Dermis blood vessel endothelial cell (primary cell): ENCODE measurements at places on chromosomes 6 and 20.
A peak's percentile ranks its signal among the peaks of the same experiment; 100 is the strongest.

DNA sequence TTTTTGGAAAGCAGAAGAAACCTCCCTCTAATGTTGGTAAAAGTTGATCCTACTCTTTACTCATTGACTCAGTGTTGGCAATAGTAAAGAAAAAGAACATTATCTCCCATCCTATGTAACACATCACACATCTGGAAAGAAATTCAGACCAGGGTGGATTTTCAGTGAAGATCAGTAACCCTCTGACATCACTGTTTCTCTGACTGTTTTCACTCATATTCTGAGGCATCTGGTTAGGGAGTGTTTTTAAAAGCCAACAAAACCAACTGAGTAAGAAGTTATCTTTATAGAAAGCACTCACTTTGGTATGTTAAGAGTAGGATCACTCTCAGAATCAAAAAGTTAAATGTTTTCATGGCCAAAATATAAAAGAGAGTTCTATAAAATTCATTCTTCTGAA lies 143.6 kb downstream of the DST start:
- no peak for DNase-seq

DNA sequence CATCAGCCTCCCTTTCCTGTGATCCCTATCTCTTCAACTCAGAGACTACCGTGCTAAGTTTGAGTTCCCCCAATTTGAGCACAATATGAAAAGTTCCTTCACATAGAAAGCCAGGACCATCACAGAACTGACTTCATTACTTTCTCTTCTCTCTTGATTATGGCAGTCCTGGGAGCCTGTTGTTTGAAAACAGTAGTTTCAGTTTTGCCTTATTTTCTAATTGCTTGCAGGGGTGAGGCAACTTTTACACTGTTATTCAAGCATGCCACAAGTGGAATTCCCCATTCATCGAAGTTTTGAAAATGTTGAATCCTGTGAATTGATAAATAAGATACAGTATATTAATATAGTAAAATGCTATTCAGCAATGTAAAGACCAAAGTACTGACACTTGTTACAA lies 569.7 kb upstream of the MARCKS start:
- DNase-seq: no peak

DNA sequence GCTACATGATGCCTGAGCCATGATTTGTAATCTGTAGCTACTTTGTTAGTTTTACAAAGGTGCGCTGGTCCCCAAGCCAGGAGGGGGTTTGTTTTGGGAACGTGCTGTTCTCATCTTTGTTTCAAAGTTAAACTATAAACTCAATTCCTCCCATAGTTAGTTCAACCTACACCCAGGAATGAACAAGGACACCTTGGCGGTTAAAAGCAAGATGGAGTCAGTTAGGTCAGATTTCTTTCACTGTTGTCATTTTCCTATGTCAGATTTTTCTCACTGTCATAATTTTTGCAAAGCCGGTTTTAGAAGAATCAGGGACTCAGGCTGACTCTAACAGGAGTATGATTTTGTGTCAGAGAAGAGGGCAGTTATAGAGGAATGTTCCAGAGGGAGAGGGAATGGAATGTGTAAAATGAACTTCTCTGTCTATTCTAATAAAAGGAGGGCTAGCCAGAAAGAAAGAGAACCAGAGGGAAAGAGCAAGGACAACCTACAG lies 2.3 kb upstream of the GMPR start:
- DNase-seq: no peak

GRCh38 chr6:47064274-47064673 lies 22.1 kb upstream of the ADGRF1 start:
- no peak for DNase-seq

DNA sequence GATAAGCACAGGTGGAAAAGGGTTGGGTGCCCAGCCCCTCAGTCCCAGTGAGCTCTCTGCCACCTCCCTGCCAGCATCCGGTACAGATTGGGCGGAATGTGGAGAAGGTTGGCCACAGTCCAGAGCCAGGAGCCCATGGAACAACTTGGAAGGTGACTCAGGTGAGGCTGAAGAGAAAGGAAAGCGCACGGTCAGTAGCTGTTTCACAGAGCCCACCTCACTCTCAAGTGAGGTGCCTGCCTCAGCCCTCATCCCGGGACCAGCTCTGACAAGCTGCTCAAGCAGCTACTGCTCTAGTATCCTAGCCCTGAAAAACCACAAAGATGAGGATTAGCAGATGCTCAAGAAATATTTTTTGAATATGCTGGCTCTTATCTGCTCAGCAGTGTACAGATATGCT lies 1.1 kb upstream of the MMP24OS start:
- no peak for DNase-seq

DNA sequence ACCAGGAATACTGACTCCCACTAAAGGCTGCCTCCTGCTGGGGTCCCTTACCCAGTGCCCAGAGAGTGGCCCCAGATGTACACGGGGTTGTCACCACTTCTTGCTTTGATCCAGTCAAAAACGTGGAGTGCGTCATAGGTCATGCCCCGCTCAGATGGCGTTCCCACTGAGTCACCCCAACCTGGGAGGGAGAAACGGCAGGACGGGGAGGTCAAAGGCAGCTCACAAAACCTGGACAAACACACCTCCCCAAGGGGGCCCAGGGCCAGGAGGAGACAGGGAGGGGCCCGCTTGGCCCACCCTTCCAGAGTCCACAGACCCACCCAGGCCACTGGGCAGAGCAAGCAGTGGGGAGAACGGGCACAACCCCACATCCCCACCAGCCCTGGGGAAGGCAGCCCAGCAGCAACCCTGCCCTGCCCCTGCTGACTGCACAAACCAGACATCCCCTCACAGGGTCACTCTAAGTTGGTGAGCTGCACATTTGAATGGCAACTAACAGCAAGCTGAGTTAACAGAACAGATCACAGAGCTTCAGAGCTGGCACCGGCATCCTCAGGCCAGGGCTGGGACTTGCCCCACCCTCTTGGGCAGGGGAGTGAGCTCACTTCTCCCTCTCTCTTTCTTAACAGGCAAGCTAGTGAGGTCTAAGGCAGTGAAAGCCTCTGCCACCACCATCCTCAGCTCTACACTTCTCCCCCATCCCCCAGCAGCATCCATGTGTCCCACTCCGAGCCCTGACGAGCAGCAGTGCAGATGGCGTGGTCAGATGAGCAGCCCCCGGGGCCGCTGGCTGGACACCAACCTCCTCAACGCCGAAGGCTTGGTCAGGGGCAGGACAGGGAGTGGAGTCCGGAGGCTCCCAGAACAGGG lies 61.7 kb downstream of the PYGB start:
- peak; percentile 55 for DNase-seq

DNA sequence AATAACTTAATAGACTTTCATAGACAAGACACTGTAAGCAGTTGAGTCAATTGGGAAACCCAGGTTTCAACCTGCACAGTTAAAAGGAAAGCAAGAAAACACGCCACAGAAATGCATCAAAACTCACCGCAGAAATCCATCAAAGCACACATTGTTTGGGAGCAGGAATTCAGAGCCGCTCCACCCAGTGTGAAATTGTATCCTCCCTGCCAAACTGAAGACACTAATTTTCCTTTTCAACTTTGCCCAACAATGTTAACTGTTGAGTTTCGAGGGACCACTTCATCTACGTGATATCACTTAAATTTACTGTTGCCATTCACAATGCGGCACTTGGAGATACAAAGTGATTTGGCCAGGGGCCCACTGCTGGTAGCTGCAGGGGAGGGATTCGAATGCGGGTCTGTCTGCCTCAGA lies 92.7 kb downstream of the DACT2 start:
- no peak for DNase-seq

GRCh38 chr20:1204576-1204975 lies 1.3 kb downstream of the C20orf202 start:
- no peak for DNase-seq

DNA sequence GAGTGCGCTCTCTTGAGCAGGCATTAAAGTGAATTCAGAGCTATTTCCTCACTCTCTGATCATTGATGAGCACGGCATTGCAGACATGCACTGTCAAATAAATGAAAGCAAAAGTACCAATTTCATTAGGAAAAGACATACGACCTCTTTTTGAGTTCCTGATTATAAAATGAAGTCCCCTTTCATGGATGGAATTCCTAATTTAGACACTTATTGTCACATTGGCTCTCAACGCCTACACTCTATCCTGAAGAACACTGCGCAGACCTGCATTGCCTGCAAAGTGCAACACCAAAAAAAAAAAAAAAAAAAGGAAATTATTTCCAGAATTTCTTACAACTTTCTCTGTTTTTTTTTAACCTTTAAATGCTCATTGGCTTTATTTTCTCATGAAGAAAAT lies 1.6 kb downstream of the ADGRB3 start:
- no peak for DNase-seq

- DNase-seq: no peak
Measured at GRCh38 chr6:41605649-41606048, 32.6 kb upstream of the MDFI start.

GRCh38 chr6:167881327-167881726 lies 54.6 kb downstream of the AFDN start:
- no peak for DNase-seq

DNA sequence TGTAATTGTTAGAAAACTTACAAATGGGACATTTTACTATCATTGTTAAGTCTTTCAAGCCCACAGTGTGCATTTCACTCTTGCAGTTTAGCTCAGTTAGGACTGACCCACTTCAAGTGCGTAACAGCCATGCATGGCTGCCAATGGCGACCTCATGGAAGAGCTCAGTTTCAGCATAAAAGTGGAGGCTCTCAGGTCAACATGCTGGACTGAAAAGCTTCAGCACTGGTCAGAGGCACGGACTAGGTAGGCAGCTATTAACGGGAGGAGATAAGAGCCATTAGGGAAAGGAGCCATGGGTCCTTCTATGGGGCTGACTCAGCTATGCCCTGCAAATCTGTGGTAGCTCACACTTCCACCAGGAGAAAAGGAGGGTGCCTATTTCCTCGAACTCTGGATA lies 101.8 kb downstream of the TTLL2 start:
- DNase-seq: no peak

DNA sequence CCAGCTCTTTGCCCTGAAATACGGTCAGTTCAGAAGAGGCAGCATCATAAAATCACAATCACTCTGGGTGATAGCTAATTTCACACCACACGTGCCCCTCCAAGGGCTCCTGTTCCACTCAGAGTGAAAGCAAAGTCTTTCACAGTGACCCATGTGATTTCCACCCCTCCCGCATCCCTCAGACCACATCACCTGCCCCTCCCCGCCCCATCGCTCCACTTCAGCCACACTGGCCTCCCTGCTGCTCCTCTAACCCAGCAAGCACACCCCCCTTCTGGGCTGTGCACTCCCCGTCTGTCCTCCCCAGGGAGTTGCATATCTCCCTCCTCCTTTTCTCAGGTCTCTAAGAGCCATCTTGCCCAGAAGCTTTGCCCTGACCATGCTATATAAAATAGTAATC lies 74.5 kb downstream of the PSMG4 start:
- DNase-seq: no peak

DNA sequence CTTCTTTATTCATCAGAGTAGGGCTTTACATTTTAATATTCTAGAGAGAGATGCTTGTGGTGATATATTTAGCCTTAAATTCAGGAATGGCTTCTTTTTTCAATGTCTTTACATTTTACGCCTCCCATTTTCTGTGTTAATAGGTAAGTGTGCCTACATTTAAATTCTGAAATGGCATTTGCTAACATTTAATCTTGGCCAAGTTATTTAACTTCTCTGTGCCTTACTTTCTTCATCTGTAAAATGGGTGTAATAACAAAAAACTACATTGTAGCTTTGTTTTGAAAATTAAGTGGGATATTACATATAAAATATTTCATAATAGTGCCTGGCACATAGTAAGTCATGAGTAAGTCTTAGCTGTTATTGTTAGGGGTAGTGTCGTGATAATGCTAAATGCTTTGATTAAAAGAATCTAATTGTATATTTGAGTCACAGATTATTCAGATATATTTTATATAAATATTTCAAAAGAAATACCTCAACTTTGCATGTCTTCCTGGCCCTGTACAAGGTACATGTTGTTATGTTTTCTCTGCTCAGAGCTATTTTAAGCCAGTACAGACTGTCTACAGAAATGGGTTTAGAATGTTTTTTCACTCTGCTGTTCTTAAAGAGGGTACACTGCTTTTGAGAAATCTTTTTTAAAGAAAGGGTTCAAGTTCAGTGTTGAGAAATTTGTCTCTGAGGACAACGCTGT lies 18.8 kb downstream of the CARMIL1 start:
- DNase-seq: no peak

GRCh38 chr6:127073222-127073621 lies 45.2 kb upstream of the RSPO3 start:
- DNase-seq: no peak

DNA sequence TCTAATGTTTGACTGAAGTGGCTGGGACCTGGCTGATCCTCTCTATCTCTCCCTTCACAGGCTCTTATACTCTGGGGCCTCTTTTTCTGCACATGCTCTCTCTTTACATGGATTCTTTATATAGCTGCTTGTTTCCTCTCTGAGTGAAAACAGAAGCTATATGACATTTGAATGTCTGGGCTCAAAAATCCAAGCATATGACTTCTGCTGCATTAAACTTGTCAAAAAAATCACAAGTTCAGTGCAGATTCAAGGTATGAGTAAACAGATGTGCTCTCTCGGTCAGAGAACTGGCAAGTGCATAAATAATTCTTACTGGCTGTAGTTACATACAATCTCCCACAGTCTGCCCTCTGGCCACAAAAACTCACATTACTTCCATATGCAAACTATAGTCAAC lies 96.6 kb downstream of the LCA5 start:
- no peak for DNase-seq

- no peak for DNase-seq
Measured at GRCh38 chr6:159033160-159034049, 11.4 kb downstream of the TAGAP start.

DNA sequence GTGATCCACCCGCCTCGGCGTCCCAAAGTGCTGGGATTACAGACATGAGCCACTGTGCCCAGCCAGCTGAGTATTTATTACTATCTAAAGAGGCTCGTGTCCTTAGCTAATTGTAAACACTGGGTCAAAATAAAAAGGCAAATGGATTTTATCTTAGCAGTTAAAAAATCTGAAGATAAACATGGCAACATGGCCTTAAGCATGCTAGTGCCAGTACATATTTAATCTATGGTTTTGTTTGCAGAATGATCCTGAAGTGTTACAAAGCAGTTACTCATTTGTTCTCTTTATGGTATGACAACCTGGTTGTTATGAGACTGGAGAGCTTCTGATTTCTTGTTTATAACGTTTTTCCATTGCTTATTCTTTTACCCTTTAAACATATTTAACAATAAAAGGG lies 3.9 kb upstream of the KIAA0408 start:
- DNase-seq: no peak

GRCh38 chr6:111487661-111488060 lies 4.6 kb upstream of the REV3L start:
- DNase-seq: peak; percentile 34

DNA sequence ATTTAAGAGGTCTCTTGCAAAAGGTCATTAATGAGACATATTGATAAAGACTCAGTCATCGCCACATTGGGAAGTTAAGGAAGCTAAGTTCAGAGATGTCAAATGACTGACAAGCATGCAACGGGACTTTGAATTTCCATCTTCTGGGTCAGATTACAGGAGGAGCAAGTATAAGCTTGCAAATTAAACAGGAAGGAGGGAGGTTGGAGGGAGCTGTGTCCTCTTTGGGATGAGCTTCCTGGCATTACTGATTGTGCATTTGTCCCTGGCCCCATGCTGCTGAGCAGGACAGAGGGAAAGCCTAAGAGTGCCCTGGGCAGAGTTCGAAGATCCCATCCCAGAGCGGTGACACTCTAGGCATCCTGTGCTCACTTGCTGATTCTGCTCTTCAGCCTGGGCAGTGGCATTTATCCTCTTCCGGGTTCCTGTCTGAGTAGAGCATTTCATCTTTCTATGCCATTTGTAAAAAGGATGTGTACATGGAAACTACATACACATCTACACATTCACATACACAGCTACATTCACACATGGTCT lies 40.5 kb downstream of the SLC22A1 start:
- DNase-seq: no peak
